ENCODE measurements at places on chromosomes 13 and 19.

DNA sequence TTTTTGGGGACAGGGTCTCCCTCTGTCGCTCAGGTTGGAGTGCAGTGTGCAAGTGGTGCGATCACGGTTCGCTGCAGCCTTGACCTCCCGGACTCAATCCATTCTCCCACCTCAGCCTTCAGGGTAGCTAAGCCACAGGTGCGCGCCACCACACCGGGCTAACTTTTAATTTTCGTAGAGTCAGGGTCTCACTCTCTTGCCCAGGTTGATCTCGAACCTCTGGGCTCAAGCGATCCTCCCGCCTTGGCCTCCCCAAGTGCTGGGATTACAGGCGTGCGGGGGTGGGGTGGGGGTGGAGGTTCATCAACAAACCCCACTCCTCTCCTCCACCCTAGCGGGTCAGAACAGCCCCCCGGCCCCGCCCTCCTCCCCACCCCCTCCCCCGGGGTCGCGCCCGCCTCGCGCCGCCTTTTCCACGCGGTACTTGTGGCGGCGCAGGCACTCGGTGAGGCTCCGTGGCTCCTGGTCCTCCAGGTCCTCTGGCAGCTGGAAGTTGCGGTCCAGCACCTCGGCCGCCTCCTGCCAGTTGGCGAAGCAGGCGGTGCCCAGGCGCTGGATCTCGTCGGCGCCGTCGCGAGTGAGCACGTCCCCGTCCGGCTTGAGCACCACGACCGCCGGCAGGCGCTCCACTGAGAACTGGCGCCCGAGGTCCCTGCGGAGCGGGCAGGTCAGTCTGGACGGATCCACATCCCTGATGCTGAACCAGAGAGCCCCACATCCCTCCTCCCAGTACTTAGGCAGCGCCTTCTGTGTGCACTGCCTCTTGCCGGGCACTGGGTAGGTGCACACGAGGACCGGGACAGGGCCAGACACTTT is 5.2 kb downstream of the NXNL1 start:
- no peak for DNase-seq

DNA sequence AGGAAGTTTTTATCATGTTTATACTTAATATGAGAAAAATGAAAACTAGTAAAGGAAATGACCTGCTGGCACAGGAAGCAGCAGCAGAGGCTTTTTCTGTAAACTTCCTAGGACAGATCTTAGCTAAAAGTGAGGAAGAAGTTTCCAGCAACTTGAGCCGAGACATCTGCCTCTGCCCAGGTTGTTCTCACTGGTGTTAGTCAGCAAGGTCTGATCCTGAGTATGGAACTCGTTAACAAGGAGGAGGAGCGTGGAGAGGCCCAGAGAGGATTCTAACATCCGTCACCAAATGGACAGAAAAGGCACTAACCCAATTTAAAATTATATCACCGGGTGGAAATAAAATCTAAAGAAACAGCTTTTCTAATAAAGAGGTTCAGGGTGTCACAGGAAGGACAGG is 43.6 kb downstream of the PHF11 start:
- DNase-seq: no peak

DNA sequence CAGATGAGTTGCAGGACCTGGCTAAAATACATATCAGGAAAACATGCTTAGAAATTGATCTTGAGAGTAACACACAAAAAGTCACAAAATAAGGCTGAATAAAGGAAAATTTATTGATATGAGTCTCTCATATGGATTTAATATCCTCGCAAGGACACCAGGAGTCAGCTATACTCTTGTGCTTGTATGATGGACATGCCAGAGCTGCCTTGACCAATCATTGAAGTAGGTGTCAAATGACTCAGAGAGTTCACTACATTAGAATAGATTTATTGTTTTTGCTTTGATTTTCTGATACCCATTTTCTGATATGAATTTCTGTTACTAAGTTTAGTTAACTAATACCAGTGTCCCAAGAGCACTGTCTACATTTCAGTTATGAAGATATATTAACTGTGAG is 37.4 kb upstream of the CSNK1A1L start:
- DNase-seq: no peak

DNA sequence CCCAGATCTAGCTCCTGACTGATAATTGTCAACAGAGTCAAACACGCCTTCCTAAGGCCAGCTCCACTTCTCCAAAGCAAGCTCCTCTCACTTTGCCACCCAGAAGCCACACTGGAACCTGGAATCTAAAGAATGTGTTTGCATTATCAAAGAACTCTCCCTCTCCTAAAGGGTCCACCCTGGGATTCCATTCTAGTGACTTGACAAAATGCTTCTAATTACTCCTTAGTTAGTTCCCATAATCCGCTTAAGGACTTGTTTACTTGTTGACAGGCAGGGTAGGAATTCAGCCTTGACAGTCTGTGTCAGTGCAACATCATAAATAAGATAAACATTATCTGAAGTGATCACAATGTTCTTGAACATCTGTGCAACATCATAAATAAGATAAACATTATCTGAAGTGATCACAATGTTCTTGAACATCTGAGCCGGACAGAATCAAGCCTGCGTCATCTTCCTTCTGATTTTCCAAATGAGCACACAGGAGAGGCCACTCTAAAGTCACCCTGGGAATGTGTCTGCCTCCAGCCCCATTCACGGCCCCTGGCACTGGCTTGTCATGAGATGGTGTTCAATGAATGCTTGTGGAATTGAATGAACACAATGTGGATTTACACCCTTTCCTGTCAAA is 512.1 kb downstream of the IRS2 start:
- DNase-seq: no peak
